ENCODE measurements at places on chromosomes 2 and 18.

- no peak for DNase-seq
These were observed 298.6 kb upstream of the MAP2 start for GRCh38 chr2:209125291-209125690.

GRCh38 chr2:127454595-127455565 lies 36.7 kb downstream of the PROC start:
- no peak for DNase-seq

DNA sequence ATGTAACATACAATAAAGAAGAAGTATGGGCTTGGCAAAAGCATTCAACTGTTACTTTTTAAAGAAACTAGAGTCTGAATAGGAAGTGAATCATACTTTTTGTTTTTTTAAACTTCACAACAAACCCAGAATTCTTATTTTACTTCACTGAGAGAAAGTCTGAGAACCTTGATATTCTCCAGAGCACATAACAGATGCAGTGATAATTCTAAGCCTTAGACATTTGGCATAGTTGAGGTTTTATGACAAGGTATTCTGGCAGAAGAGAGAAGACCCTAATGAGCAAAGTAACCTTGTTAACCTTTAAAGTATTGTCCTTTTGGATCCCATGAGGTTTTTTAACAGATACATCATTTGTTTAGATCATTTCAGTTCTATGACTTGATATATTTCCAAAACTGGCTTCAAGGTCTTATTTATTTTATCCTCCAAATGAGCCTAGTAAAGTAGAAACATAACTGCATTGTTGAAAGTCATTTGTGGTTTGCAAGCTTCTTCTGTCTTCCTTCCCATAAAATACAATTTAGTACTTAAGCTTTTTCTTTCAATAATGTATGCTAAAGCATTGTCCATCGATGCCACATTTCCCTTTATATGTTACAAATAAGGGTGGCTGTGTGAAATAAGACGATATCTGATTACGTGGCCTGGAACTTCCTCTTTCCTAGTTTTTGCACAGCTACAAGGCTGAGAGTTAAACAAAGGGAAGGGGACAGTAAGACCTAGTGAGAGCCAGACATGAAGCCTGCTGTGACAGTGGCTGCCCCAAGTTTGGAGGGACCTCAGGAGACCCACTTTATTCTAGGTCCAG lies 86.1 kb upstream of the ITPRID2 start:
- DNase-seq: no peak

DNA sequence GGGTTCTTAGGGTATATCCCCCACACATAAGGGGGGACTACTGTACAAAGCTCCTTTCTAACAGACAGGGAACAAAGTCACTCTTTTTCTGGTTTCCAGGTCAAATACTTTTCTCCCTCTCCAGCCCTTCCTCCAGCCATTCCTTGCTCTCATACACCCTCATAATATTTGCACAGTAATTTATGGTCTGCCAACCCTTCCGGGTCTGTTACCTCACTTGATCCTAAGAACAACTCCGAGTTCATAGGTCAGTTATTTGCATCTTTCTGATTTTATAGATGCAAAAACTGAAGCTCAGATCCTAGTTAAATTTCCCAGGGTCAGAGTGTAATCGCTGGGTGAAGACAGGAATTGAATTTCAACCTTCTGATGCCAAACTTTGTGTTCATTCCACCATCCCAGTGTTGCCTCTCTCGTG lies 14.8 kb upstream of the MATN3 start:
- DNase-seq: no peak

- no peak for DNase-seq
These were observed 14.9 kb upstream of the ITM2C start for GRCh38 chr2:230849633-230850357.

DNA sequence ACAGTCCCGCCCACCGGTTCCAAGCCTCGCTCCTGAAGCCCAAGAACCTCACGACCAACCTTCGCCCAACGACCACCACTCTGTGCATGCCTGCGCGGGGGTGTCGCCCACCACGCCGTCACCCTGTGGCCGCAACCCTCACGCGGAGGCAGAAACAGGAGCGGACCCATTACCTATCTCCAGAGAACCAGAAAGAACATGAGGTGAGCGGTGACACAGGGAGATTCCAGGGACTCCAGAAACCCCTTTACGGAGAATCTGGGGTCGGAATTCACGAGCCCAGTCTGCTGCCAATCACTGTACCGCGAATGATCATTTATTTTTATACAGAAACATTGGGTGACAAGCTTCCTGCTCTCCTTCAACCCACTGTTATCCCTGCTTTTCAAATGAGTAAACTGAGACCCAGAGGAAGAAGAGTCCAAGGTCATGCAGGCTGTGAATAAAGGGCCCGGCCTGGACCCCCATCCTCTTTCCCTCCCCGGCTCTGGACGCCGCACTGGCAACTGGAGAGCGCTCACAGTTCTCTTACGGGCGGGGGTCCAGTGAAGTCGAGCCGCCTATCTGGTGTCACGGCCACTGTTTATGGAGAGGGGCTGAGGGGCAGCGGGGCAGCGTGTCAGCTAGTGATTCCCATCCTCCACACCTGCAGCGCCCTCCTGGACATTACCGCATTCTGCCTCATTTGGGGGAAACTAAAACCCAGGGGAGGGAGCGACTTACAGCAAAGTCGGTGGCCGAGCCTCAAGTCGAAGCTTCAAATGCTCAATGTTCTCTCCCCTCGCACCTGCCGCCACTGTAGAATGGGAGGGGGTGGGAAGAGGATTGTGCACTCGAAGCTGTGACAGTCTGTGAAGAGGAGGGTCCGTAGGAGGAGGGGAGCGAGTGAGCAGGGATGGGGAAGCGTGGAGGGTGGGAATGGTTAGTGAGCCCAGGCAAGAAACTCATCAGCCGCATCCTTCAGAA lies 723 bp upstream of the SLC30A3 start:
- DNase-seq: peak; percentile 14
